CD4-positive, alpha-beta T cell (primary cell): ENCODE measurements at places on chromosomes 2 and 18.

DNA sequence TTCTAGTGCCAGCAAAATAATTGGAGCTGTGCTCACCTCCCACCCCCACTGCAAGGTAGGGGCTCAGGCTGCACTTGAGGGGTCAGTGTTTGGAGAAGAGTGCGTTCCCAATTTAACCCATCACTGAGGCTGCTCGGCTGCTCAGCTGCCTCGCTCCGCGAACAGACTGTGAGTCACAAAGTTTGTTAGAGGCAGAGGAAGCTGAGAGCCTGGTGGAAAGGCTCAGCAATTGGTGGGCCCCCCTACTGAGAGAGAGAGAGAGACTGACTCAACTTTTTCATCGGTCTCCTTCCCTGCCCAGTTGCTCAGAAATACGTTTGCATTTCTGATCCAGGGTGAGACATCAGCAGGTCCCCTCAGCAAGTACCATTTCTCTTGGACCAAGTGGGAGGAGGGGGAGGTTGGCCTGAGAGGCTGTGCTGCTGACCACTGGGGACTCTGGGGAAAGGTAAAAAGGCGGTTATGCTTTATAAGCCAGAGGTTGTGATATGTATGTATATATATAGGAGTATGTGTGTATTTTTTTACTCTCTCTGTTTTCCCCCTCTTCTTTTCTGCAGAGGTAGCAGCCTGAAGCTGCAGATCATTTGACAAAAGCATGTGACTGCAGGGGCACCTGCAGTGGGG, 1.5 kb downstream of the EFR3B start:
- peak; percentile 37 for DNase-seq

DNA sequence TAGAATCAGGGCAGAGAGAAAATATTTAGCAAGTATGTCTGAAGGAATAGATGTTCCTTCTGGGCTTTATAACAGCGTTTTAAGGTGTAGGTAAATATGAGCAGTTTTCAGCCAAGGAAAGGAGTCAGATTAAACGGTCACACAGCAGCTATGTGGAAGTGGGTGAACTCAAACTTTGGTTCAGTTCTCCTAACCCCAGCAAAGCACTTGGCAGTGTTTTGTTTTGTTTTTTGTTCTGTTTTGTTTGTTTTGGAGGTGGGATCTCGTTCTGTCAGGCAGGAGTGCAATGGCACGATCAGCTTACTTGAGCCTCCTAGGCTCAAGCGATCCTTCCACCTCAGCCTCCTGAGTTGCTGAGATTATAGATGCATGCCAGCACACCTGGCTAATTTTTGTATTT, 24.6 kb downstream of the TANC1 start:
- DNase-seq, result no peak

DNA sequence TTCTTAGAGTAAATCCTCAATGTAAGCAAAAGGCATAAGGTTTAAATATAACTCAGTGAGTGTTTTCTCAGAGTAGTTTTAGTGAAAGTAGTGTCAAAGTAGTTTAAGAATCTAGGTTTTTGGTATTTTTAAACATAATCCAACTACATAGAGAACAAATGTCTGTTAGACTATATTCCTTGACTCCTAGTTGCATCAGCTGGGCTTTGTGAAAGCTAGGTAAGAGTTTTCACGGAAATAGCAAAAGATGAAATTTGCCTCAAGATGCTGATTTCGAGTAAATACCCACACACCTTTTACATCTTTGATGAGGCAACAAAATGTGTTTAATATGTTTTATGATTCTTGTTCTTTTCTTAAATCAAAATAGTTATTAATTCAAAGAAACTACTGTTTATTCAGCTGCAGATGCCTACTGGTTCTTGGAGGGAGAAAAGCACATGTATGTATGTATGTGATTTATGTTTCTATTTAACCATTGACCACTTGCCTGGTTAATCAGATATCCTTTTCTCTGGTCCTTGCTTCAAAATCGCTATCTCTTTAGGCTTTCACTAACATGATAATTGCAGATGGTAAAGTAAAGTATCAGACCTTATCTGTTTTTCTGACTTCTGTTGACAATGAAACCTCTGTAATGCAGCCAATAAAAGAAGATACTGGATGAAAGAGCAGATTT, 117.4 kb upstream of the NOSTRIN start:
- no peak for DNase-seq

GRCh38 chr2:190267302-190267701, 52.3 kb downstream of the HIBCH start:
- DNase-seq, result no peak

- no peak for DNase-seq
These were observed 357.8 kb upstream of the CDH20 start for GRCh38 chr18:60975420-60975819.

DNA sequence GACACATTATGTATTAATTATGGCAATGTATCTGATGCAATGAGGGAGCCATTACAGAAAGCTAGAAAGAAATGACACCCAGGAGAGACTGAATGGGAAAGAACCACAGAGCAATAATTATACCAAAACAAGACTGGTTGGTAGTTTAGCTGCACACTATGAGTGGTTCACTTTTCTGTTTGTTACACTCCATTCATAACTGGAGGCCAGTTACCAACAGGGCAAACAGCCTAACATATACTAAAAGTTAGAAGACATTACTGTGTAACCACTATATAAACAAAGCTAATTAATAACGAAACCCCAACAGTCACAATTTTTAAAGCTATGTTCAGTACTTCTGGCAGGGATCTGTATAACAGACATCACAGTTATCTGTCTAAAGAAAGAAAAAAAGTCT, 49.4 kb downstream of the NBAS start:
- no peak for DNase-seq

- no peak for DNase-seq
These were observed 107.5 kb upstream of the SPATS2L start for GRCh38 chr2:200199005-200199404.
